ENCODE measurements at places on chromosomes 11 and 22. TPM values are rescaled to one million over a fixed set of nuclear protein-coding genes. Genes with fewer than 3 reads are reported as not detected.

- H3K4me1 ChIP-seq = no peaks in the 10 kb centered on the region
- H3K4me3 ChIP-seq = no peak overlapping the region
- H3K27me3 ChIP-seq = no peaks in the 10 kb centered on the region
These were observed 49.2 kb upstream of the CABP7 start for GRCh38 chr22:29670626-29671025.

DNA sequence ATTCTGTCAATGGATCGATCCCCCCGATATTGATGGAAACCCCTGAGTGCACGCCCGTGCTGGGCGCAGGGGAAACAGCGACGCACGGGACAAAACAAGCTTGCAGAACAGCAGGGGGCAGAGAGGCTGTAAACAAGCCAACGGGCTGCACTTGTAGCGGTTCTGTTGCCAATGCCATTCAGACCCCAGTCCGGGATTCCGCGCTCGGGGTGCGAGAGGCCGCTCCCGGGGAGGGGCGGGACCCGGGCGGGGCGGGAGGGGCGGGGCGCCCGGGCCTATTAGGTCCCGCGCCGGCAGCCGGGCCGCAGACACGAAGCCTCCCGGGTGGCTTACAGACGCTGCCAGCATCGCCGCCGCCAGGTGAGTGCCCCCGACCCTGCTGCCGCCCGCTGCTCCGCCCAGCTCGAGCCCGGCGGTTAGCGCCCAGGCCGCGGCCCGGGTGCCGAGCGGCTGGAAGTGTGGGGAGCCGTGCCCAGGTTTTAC is at the start of gene BIK:
TSS of gene BIK (plus strand) at position 307 of the 483 bp plus-strand sequence. CDS start 13,273 bp downstream, outside the sequence.
- no peak for DNase-seq
- H3K36me3 ChIP-seq = no peaks in the 10 kb centered on the region
- H3K27me3 ChIP-seq = no peaks in the 10 kb centered on the region
- H3K4me3 ChIP-seq = peak within 1 kb of the TSS; percentile 52

DNA sequence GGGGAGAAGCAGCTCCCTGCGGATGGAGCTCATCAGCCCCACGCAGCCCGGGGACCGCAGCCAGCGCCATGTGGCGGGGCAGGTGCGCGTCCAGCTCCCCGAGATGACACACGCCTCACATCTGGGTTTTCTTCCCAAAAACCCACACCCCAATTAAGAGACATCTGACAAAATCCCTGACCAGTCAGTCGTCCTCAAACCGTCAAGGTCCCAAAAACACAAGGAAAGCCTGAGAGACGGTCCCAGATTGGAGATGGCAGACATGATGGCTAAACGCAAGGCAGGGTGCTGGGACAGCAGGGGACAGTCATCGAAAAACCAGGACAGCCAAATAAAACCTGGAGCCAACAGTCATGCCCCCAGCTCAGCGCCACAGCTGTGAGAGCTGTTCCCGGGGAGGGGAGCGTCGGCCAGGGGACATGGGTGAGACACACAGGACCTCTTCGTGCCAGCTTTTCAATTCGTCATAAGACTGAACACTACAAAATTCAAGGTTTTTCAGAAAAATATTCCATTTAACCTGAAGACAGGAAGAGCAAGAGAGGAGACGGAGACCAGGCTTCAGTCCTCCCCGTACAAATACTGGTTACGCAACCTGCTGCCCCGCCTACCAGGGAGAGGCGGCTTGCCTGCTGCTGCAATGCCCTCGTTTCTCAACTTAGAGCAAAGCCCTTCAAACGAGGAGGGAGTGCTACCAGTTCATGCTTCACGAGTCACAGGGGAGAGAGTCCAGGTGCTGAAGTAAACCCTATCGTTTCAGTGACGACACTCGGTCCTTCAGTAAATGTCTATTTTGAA is 10.5 kb downstream of the TOLLIP start:
- no peaks in the 10 kb centered on the region for H3K27me3 ChIP-seq
- DNase-seq = no peak
- peaks cover 62% of the 10 kb centered on the region for H3K4me1 ChIP-seq
- peak overlapping the region; percentile 71 for H3K27ac ChIP-seq

- H3K4me3 ChIP-seq = no peak within 1 kb of the TSS
- no peaks in the 10 kb centered on the region for H3K36me3 ChIP-seq
- no peak within 1 kb of the TSS for H3K27ac ChIP-seq
- no peak for DNase-seq
- no peaks in the 10 kb centered on the region for H3K4me1 ChIP-seq
These were observed at the start of gene H19 for GRCh38 chr11:1997755-1998154. Gene H19 (minus strand): TSS chr11:1997842.

DNA sequence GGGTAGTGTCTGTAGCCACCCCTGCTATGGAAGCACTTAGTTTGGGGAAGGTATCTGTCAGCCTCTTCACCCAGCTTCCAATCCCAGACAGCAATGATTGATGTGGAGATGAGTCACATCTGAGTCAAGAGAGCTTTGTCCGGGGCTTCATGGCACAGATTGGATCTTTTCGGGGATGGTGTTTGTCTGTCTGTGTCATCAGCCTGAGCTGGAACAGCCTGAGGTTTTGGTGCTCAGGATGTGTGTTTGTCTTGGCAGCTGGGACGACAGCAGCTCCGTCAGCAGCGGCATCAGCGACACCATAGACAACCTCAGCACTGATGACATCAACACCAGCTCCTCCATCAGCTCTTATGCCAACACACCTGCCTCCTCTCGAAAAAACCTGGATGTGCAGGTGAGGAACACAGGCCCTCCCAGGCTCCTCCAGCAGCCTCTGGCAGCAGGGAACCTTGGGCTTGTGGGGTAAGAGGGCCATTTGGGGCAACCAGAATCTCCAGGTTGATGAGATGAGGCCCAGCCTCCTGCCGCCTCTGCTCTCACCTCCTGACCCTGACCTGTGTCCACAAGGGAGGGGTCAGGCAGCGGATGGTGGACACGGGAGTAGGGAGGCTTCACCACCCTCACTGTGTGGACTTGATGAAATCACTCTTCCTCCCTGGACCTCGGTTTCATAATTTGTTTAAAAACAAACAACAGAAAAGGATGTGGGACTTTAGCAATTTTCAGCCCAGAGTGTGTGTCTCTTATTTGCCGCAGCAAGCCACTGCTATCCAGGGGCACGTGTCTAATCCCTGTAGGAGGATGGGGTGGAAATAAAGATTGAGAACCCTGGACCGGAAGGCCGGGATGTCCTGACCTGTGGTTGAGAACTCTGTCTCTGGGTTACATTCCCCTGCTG is 124.3 kb downstream of the DBX1 start:
- H3K36me3 ChIP-seq = no peaks in the 10 kb centered on the region
- no peak for DNase-seq
- no peak overlapping the region for H3K27ac ChIP-seq
- H3K4me1 ChIP-seq = peaks cover 21% of the 10 kb centered on the region

NXPE1 gene
- total RNA-seq = not detected

OR5P2 gene
- not detected for total RNA-seq

Data from vagina (tissue), 2 donors.